H1 (cell line): ENCODE measurements at places on chromosomes 12 and 14. TPM values are rescaled to one million over a fixed set of nuclear protein-coding genes. Genes with fewer than 3 reads are reported as not detected.

Gene AKAP3
- polyA plus RNA-seq: 0.54 and 0.63 TPM in 2 replicates

Gene DIABLO
- polyA plus RNA-seq: 65.2 and 68.8 TPM in 2 replicates

DNA sequence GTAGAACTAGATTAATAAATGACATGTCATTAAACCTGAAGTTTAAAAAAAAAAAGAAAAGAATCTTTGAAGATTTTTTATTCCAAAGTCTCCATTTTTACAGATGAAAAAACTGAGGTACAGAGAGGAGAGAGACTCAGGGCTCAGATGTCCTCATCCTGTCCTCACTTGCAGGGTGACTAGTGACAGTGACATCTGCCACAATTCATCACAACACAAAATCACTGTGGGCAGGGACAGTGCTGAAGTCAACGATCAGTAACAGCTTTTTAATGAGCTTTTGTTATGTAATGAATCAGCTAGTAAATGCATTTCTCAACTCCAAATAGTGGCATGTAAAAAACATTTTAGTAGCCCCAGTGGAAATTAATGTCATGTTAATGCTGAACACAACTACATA is 138.5 kb downstream of the NTF3 start:
- DNase-seq: no peak

DNA sequence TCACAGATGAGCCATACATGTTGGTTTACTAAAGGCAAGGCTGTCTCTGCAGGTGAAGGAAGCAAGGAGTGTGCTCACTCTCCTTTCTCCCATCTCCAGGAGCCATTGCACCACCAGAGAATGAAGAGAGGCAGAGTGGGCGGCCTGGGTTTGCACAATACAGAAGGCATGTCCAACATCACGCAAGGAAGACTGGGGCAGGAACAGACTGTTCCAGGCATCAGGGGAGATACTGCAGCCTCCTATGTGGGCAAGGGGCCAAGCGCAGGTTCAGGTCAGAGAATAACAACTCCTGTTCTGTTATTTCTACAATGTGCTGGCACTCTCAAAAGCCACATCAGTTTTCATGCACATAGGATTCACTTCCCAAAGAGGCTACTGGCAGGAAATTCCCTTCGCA is 1.7 kb upstream of the TMEM229B start:
- no peak for DNase-seq

GRCh38 chr12:131710464-131711457 is at the start of gene SFSWAP:
TSS of gene SFSWAP (plus strand) at chr12:131711090. CDS start at chr12:131711230, 140 bp downstream.
- no peak for DNase-seq

DNA sequence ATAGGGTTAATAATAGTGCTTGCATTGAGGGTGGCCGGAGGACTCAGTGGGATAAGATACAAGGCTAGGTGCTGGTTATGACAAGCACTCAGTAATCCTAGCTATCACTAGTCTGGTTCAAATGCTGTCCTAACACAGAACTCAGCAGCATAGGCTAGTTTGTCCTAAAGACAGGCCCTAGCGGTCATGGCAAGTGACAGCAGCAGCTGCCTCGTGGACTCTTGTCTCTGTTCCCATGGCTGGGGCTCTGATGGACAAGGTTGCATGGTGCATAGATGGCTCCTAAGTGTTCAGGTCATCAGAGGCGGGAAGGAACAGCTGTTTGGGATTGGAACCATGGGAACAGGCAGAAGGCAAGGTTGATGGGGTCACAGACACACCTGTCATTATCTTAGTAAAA is 42.4 kb upstream of the IGF1 start:
- no peak for DNase-seq
